CD4-positive, alpha-beta T cell treated with Interleukin-4 for 1 hour (primary cell): ENCODE measurements at places on chromosomes 16 and 17.

GRCh38 chr17:20314834-20315233 is 152.5 kb downstream of the LGALS9B start:
- DNase-seq = no peak

DNA sequence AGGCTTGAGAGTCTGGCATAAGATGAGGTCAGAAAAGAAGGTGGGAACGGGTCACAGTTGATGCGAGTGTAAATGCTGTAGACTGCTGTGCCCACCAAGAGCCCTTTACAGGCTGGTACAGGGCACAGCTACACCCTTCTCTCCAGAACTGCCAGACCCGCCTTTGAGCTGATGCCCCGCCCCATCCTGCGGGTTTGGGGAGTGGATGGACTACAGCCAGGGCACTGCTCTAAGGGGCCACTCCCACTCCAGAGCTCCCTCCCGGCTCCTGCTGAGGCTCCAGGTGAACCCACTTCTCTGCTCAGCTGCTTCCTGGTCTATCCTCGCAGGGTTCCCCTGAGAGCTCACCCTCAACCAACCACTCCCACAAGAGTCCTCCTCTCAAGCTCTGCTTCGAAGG is 12.3 kb downstream of the MEIOB start:
- no peak for DNase-seq

DNA sequence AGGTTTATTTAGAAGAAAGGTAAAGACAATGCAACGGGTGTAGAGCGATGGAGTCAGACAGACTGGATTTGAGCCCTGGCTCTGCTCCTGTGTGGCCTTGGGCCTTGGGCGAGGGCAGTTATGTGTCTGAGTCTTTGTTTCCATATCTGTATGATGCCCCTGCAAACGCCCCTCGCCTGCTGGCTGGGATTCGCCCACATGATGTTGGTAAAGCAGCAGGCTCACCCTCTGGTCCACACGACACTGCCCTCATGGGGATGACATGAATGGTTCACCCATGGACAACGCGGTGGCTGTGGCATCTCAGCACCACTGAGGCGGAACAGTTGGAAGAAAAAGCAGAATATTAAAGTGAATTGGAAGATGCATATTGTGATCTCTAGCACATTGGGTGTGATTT is 60.3 kb downstream of the FOXL1 start:
- DNase-seq = no peak

DNA sequence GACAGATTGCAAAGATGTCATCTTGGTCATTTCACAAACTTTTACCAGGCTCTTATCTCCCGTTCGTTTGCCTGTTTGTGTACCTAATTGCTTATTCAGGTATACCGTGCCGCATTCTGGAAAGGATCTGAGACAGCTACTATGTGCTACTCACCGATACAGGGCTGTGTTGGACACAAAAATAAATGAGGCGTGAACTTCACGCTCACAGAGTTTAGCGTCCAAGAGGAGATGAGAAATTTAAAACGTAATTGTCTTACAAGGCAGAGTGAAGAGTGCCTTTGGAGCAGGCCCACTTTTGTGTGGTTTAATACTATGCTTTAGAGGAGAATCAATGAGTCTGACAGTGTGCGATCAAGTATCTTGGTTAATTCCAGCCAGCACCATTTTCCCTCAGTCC is 26.7 kb downstream of the MAF start:
- no peak for DNase-seq

GRCh38 chr17:8322061-8322460 is 12.0 kb downstream of the ARHGEF15 start:
- no peak for DNase-seq

DNA sequence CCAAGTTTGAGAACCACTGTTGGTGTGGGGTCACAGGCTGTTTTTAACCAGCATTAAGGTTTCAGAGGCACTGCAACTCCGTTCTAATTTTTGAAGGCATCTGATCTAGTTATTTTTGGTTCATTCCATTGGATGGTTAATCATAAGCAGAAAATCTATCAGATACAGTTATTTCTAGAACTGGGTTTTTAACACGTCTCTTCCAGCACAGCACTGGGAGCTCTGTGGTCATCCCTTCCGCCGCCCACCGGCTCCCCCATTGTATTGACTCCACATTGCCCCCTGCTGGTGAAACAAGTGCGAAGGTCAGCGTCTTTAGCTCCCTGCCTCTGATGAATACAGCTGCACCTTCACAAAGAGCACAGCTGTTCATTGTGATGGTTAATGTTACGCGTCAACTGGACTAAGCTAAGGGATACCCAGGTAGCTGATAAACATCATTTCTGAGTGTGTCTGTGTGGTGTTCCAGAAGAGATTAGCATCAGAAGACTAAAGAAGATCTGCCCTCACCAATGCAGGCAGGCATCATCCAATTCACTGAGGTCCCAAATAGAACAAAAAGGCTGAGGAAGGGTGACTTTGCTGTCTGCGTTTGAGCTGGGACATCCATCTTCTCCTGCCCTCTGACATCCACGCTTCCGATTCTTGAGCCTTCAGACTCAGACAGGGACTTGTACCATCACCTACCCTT is 8.5 kb downstream of the CCL18 start:
- peak; percentile 76 for DNase-seq

DNA sequence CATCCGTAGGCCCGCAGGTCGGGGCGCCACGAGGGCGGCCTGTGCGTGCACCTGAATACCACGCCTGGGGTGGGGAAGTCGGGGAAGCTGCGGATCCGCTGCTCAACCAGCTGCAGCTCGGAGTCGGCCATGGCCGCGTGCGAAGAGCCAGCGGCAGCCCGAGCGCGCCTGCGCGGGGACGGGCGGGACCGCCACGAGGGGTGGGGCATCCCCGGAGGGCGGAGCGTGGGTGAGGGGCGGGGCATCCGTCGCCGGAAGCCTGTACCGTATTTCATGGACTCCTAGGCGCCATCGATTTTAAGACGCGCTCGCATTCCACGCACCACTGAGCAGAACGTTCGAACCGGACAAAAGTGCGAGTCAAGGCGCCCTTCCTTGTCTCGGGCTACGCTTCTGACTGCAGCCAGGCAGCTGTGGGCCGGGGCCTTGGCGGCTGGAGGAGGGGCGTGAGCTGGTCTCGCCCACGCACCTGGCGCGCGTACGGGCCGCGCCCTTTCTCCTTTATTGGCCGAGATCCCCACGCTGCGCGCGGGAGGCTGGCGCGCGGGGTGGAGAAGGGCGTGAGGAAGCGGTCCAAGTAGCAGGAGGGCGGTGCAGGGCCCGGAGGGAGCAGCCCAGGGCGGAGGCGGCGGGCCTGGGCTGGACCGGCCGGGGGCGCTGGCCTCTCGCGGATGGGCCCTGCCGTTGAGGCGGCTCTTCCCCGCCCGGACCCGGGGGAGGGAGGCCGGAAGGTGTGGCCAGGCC is at the start of gene APRT:
Gene APRT, minus strand, starts transcription at position 160 of the 744 bp plus-strand sequence. Its CDS starts 29 bp downstream, at position 131.
- peak; percentile 95 for DNase-seq

DNA sequence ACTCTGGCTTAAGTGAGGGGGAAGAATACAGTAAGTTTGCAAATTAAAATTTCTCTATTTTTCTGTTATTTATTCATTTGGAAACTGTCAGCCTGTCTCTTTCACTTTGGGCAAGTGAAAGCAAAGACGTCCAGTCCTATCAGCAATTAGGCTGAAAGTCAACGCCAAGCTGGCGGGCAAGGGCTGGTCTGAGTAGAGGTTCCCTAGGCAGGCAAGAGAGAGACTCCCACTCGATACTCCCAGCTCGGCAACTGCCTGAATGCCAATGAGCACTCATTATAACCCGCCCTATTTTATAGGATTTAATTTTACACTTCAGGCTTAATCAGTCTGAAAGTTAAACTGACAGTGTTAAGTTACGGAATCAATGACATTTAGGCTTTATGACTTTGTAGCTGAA is 14.3 kb upstream of the SLC38A8 start:
- DNase-seq = no peak

GRCh38 chr17:76843703-76844484 is 24.3 kb upstream of the MGAT5B start:
- DNase-seq = no peak

DNA sequence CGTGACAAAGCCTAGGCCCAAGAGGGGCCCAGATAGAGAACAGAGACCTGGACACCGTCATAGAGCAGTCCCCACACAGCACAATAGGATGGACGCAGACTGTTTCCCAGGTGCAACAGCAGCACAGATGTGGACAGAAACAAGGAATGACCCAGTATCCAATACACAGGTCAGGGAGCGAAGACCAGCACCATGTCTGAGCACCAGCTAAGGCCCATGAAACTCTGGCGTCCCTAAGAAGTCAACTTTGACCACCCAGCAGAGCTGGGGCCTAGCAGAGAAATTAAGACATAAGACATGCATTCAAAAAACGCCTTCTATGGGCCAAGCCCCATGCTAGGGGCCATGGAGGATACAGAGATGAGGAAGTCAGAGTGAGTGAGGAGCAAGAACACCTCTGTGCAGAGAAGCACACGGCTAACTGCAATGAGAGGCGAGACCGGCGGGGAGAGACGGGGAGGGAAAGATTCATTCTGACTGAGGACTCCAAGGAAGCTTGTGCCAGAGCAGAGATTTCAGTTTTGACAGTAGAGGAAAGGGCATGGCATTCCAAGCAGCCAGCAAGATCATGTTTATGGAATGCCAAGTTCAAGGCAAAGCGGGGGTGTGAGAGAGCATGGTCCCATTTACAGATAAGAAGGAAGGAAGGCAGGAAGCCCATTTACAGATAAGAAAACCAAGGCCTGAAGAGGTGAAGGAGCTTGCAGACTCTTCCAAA is 50.8 kb downstream of the PITPNM3 start:
- no peak for DNase-seq

GRCh38 chr17:11557727-11558452 is 40.4 kb upstream of the DNAH9 start:
- DNase-seq = no peak

DNA sequence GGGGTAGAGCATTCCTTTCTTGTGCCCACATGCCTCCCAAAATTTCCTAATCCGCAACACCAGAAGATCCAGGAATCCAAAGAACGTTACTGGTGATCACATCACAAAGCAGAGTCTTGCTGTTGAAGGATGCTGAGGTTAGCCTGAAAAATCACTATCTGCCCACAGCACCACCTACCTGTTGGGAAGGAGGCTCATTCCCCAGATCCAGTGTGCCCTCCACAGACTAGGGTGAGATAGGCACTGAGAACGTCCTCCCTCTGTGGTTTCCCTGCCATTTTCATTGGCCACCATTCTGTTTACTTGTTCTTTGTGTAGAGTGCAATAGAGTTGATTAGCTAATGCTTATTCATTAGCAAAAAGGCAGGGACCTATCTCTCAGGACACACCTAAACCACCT is 30.3 kb downstream of the RCVRN start:
- DNase-seq = no peak

GRCh38 chr17:4199818-4200402 is 56.9 kb downstream of the CYB5D2 start:
- peak; percentile 39 for DNase-seq

GRCh38 chr17:78568494-78569115 is 8.6 kb downstream of the DNAH17 start:
- peak; percentile 28 for DNase-seq

GRCh38 chr16:70760221-70760620 is 40.7 kb downstream of the VAC14 start:
- no peak for DNase-seq

DNA sequence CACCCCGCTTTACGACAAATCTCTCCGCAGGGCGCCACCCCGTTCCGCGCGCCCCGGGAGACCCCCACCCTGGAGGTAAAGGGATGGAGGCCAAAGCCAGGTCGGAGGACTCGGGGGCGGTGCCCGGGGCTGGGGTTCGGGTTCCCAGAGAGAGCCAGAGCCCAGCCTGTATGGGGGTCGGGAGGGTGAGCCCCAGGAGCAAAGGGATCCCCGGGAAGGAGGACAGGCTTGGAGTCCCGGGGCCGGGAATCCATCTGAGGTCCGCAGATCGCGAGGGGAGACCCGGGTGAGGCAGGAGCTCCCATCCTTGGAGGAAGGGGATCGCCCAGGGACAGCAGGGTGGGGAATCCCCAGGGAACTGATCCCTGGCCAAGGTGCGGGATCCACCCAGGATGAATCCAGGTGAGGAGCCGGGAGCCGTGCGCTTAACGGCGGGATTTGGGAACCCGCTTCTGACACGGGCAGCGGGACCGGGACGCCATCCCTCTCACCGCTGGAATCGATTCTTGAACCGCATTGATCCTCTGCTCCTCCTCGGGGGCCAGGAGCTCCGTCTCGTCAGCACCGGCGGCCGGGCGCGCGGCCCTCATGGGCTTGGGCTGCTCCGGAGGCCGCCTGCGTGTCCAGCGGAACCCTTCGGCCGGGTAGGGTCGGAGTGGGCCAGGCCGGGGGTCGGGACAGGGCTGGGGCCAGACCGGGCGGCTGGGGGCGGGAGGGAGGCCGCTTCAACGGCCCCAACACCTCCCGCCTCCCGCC is at the start of gene MMD:
Gene MMD, minus strand, starts transcription at position 657 of the 756 bp plus-strand sequence. Its CDS starts 140 bp downstream, at position 517.
- DNase-seq = no peak

DNA sequence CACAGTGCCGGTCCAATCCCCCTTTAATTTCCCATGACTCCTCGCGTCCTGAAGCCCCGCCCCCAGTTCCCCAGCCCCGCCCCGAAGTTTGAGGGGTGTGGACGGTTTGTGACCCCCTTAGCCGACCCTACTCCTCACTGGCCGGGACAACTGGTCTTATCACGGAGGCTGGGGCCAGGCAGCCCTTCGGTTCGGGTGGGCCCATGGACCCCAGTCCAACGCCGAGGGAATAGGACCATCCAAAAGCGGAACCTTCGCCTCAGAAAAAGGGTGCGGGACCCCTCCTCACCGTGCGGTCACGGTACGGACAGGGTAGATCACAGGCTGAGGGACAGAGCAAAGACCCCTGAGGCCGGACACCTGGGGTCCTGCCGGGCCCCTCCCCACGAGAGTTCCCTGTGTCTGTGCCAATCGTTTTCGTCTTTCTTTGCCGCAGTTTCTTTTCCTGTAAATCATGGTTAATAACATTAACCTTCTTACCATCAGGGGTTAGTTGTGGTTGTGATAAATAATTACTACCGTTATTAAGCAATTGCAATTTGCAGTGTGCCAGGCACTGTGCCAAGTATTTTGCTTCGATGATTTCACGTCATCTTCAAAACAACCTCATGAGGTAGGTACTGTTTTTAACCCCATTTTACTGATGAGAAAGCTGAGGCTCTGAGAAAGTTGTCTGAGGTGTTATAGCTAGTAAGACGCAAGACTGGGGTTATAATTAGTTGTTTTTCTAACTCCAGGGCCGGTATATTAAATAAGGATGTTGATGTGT is 543 bp downstream of the TMUB2 start:
- DNase-seq = peak; percentile 60

GRCh38 chr17:80995131-80995530 is 3.5 kb downstream of the CHMP6 start:
- no peak for DNase-seq

DNA sequence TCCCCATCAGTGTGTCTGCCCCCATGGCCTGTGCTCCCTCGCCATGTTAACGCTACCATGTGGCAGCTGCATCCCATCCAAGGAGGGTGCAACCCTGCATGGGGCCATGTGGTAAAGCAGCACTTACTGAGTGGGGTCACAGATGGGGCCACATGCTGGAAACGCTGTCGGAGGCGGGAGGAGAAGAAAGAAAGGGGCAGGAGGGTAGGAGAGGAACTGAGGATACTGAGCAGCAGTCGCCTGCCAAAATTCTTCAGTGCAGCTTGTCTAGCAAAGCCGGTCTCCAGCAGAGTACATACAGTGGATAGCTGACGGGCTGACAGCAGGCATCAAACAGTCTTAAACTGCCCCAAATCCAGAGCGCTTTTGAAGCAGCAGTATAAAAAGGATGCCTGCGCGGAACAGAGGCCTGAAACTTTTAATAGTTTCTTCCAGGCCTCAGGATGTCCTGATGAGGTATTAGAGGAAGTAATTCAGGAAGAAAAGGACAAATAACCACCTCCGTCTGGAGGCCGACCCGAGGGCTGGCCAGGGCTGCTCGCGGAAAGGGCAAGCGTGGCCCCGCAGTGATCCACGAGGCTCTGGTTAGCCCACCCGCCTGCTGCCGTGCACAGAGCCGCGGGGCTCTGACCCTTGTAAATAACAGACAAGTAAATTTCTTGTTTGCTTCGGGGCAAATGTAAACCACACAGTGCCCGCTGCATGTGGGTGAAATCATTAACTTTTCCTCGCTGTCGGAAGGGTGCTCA is 149.0 kb downstream of the CCDC182 start:
- DNase-seq = no peak
